ENCODE measurements at places on chromosomes 5 and 9.

GRCh38 chr9:132446887-132447286 is 36.9 kb downstream of the CFAP77 start:
- DNase-seq: no peak

DNA sequence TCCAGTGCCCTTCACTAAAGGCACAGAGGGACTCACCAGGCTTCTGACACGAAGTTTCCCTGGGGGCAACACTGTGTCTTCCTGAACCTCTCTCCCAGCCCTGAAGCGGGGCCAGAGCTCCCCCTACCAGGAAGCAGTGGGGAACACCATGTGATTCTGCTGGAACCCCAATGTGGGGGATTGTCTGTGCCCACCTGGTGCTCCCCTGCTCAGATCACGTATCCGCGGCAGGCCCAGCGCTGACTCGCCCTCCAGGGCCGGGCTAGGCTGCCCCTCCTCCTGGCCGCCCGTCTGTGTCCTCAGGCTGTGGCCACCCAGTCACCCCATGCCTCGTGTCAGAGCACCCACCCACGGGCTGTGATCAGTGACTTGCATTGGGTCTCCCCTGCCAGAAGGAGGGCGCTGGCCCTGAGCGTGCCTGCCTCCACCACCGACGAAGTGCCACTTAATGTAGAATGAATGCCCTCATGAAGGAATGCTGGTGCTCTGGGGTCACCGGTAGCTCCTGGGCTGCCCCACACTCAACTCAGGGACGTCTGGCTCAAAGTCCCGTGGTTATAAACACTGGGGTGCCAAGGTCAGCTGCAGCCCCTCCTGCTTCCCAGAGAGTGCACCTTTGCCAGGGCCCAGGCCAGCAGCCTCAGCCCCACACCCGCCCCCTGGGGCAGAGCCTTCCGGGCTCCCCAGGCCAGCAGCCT is 22.1 kb downstream of the SARDH start:
- DNase-seq: no peak

- DNase-seq: no peak
These were observed 30.0 kb downstream of the GLIS3 start for GRCh38 chr9:4269872-4270271.

DNA sequence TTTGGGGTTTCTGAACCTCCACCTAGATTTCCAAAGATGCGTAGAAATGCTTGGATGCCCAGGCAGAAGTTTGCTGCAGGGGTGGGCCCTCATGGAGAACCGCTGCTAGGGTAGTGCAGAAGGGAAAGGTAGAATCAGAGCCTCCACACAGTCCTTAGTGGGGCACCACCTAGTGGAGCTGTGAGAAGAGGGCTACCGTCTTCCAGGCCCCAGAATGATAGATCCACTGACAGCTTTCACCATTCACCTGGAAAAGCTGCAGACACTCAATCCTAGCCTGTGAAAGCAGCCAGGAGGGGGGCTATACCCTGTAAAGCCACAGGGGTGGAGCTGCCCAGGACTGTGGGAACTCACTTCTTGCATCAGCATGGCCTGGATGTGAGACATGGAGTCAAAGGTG is 13.3 kb upstream of the HSDL2 start:
- no peak for DNase-seq

DNA sequence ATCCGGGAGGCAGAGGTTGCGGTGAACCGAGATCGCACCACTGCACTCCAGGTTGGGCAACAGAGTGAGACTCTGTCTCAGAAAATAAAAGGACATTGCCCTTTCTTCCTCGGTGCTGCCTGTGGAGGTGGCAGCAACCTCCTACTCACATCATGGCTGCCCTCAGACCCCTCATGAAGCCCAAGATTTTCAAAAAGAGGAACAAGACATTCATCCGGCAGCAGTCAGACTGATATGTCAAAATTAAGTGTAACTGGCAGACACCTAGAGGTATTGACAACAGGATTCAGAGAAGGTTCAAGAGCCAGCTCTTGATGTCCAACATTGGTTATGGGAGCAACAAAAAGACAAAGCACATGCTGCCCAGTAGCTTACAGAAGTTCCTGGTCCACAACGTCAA is 12.6 kb upstream of the PAX5 start:
- DNase-seq: no peak

DNA sequence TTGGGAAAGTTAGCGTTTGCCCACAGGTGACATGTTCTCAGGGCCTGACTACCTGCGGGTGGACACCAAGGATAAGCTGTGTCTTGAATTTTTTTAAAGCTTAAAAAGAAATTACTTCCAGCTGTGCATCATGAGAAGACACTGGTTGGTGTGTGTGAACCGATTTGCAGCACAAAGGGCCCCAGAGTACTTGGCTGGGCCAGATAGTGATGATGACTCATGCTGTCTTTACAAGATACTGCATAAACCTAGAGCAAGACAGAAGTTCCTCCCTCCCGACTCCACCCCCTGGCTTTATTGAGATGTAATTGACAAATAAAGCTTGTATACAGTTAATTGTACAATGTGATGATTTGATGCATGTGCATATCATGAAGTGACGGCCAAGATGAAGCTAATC is 212.8 kb downstream of the NXNL2 start:
- peak; percentile 82 for DNase-seq

DNA sequence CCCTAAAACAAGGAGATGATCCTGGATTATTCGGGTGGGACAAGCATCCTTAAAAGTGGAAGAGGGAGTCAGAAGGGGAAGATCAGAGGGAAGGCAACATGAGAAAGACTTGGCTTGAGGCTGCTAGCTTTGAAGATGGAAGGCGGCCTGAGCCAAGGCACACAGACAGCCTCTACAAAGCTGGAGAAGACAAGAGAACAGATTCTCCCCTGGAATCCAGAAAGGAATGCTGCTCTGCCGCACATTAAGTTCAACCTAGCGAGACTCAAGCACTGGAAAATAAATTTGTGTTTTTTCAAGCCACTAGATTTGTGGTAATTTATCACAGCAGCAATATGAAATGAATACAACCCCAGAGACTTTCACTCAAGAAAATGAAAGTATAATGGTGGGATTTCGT is 17.9 kb downstream of the SLC36A3 start:
- DNase-seq: peak; percentile 4

DNA sequence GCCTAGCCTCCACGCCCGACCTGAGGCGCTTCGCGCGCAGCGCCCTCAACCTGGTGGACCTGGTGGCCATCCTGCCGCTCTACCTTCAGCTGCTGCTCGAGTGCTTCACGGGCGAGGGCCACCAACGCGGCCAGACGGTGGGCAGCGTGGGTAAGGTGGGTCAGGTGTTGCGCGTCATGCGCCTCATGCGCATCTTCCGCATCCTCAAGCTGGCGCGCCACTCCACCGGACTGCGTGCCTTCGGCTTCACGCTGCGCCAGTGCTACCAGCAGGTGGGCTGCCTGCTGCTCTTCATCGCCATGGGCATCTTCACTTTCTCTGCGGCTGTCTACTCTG is 1.4 kb downstream of the KCNV2 start:
- DNase-seq: no peak

DNA sequence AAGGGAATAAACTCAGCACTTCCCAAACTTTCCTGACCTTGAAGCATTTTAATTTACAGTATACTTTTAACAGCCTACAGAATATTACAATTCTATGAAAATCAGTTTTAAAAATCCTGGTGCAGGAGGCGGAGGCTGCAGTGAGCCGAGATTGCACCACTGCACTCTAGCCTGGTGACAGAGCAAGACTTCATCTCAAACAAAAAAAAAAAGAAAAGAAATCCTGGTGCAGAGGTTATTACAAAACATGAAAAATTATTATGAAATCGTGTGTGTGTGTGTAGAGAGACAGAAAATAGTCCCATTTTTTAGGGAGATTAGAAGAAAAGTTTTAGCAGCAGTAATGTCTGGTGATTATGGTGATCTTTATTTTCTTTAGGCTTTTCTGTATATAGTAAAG is 26.9 kb downstream of the GOLPH3 start:
- peak; percentile 61 for DNase-seq

DNA sequence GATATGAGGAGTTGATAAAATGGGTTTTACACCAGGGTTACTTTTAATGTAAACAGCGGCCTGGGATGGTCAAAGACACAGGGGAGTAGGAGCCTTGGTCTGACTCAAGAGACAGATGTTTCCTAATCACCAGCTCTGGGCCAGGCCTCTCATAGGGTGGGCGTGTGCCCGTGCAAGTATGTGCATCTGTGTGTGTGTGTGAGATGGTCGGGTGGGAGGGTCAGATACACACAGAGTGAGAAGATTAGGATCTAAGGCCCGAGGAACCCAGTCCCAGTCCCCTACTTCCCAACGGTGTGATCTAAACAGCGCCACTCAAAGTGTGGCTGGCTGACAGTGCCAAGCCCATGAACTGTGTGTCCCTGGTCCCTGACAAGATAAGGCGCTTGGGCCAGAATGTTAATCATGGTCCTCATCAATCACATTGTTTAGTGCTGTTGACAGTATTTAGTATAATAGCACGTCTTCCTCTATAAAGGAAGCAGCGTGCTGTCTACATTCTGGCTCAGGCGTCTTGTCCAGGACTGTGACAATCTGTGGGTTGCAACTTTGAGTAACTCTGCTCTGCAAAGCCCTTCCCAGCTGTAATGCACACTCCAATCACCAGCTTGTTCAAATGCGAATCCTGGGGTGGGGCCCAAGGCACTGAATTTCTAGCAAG is 173.7 kb downstream of the DAB2IP start:
- peak; percentile 11 for DNase-seq

GRCh38 chr5:108801776-108802175 is 54.1 kb downstream of the FER start:
- peak; percentile 84 for DNase-seq

DNA sequence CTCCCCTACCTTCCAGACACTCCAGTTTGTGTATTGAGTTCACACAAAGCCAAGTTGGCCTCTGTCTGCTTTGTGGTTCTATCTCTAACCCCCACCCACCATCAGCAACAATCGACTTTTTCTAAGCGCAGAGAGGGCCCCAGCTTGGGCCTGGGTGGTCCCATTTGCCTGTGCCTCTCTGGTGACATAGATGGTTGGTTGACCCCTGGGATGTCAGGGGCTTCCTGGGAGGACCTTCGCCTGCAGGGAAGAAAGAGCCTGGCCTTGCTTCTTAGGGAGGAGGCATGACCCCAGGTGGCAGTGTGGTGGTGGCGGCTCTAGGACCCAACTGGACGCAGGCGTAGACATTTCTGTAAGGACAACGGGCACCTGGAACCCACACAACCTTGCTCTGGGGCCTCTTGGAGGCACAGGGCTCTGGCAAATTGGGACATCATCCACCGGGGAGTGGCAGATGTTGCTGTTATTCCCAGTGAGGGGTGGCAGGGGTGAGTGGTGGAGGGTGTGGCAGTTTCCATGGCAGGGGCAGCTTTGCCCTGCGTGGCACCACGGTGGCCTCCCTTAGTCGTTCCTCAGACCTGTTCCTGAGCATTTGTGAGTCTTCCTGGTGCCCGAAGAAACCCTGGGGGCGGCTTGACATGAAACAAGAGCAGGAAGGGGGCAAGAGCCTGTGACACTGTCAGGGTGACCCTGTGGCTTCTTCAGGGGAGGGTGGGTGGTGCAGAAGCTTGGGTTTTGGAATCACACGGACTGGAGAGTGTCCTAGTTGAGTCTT is 171.0 kb upstream of the IER5L start:
- no peak for DNase-seq

GRCh38 chr5:80193401-80193800 is 62.4 kb downstream of the SERINC5 start:
- DNase-seq: no peak

- no peak for DNase-seq
These were observed 232.8 kb downstream of the MAN2A1 start for GRCh38 chr5:109922381-109922995.

DNA sequence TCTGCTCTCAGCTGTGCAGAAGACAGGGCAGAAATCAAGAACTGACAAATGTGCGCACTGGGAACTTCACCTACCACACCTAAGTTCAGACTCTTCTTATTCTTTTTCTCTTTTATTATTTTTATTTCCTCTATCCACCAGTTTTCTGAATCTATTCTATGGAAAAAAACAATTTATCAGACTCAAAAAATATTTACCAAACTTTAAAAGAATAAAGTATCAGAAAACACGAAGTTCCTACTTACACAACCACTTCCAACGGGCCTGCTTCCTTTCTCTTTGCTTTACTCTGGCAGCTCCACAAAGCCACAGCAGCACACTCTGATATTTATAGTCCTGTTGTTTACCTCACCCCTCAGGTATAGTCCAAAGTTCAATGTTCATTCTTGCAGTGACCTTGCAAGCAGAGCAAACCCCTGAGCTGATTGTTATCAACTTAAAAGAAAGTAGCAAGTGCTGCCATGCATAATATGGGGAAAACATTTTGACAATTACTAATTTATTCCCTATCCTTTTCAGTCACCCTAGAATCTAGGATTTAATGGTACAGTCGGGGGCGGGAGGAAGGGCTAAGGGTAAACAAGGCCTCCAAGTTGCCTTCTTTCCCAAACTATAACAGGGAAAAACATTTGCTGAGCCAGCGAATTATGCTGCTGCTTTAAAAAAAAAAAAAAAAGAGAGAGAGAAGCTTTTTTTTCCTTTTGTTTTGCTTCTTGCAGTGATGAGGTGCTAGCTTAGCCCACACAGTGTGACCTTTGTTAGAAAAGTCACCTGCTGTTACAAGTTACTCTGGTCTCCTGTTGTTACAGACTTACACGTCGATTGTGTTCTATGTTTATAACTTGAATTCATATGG is at the start of gene SELENOP:
Gene SELENOP, minus strand, starts transcription at position 302 of the 856 bp plus-strand sequence. CDS start 3,539 bp downstream, outside the sequence.
- no peak for DNase-seq

- DNase-seq: no peak
These were observed 25.3 kb downstream of the GGTA1 start for GRCh38 chr9:121474231-121474947.

DNA sequence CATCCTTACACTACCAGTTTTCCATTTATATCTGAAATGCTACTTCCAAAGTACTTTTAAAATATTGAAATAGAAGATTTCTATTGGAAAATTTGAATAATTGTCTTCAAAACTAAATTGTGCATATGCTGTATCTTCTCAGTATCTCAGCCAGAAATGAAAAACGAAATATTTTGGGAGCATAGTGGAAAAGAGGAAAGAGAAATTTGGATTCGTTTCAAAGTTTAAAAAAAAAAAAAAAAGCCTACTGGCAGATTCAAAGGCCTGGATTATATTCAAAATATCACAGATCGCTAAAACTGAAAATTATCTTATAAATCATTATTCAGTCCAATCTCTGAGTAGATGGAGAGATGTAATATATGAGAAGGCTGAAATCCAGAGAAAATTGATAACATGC is 440.7 kb downstream of the TAF11L14 start:
- no peak for DNase-seq

Measured in adipocyte (in vitro differentiated cells).